MG63 (cell line): ENCODE measurements at places on chromosomes 6 and 20. TPM values are rescaled to one million over a fixed set of nuclear protein-coding genes. Genes with fewer than 3 reads are reported as not detected.

KCNK16 gene
- not detected in 2 replicates for total RNA-seq

DNA sequence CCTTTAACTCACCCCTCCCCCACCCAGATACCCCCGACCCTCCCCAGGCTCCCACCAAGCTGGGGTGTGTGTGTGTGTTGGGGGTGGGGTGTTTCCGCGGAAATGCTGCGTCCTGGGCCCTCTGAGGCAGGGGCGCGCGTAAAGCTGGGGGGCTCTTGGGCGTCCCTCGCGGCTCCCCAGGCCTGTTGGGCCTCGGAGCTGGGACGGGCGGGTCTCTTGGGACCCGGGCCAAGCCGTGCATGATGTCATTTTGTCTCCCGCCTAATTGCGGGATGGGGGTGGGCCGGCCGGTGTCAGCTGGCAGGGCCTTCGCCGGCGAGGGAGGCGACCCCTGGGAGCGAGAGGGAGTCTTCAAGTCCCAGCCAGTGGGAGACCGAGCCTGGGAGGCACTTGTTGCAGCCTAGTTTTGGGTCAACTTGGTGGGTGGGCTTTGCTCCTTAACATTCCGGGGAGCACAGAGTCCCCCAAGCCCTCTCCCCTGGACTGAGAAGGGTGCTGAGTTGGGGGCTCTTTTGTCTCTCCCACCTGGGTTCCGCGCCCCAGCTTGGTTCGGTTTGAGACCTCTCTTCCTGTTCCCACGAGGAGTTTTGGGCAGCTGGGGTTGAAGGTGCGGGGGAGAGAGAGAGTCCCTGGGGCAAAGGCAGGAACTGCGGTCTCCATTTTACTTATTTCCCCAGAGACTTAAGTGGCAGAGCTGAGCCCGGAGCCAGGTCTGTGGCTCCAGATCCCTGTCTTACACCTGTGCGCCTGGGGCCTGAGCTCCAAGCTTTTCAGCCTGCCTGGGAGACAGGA, 623 bp downstream of the MYBL2 start:
- DNase-seq, result peak; percentile 69

- no peak for DNase-seq
These were observed 60.5 kb downstream of the HACE1 start for GRCh38 chr6:104799134-104799657.

GATA5 gene
- 1.6 TPM in 1 of 2 replicates, not detected in the other for total RNA-seq

GRCh38 chr6:83096791-83097190, 29.3 kb downstream of the DOP1A start:
- DNase-seq, result no peak

ELOVL4 gene
- total RNA-seq, result 0.10 and 0.20 TPM in 2 replicates

AURKA gene
- 86.4 and 130 TPM in 2 replicates for total RNA-seq

DNA sequence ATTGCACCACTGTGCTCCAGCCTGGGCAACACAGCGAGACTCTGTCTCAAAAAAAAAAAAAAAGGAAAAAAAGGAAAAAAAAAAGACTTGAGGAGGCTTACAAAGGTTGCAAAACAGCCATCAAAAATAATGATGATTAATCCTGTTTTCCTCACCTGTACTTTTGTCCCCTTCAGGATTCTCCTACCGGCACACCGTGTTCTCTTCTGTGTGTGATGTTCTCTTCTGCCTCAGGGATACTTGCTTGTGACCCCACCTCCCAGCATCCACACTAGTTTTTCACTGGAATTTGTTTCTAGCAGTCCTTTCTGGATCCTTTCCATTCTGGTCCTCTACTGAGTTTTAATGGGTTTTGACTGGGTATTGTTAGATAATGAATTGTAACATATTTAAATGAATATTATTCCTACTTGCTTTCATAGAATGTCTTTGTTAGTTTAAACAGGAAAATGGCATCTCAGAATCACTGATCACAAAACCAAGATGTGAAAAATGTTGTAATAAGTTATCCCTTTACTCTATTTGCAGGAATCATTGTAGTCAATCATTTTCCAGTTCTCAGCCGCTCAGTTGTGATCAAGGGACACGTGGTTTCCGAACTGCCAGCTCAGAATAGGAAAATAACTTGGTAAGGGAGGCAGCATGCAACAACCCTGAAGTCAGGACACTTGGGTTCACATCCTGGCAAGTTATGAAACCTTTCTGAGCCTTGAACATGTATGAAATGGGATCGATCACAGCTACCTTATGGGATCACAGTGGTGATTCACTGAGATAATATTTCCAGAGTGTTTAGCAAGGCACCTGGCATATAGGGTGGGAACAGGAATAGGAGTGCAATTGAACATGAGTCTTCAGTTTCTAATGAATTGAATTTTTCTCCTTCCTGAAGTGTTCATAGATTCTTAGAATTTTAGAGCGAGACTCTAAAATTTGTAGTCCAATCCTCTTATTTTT, 8.5 kb downstream of the C6orf89 start:
- no peak for DNase-seq

DNA sequence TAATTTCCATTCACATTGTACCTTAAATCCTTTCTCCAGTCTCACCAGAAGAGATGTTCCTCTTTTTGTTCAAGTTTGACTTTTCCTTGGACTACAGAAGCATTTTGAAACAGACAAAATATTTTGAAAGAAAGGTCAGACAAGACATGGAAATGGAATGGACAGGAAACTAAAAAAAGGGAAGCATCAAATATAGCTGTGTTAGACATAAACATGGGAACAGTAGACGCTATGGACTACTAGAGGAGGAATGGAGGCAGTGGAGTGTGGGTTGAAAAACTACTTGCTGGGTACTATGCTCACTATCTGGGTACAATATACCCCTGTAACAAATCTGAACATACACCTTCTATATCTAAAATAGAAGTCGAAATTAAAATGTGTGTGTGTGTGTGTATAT, 4.1 kb upstream of the FAM135A start:
- no peak for DNase-seq

NR2E1 gene
- total RNA-seq, result 0.25 TPM in 1 of 2 replicates, not detected in the other

CDSN gene
- total RNA-seq, result not detected in 2 replicates

- DNase-seq, result no peak
These were observed 29.9 kb downstream of the PHACTR2 start for GRCh38 chr6:143707697-143708096.

DNA sequence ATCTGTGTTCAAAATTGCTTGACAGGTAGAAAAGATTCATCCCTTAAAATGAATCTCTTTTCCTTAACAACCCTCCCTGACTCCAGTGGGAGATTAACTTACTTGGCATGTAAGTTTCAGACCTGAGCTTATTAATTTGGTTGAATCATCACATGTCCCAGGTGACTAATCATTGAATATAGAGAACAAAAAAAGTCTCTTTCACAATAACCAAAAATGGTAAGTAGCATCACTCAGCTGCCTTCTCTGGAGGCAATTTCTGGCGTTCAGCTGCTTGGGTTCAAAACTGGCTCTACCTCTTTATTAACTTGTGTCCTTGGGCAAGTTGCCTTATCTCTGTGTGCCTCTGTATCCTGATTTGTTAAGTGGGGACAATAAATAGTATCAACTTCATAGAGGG, 2.9 kb downstream of the C6orf141 start:
- DNase-seq, result no peak

KIF6 gene
- not detected in 2 replicates for total RNA-seq

- no peak for DNase-seq
These were observed 138.8 kb downstream of the HFE start for GRCh38 chr6:26225848-26226578.

DNA sequence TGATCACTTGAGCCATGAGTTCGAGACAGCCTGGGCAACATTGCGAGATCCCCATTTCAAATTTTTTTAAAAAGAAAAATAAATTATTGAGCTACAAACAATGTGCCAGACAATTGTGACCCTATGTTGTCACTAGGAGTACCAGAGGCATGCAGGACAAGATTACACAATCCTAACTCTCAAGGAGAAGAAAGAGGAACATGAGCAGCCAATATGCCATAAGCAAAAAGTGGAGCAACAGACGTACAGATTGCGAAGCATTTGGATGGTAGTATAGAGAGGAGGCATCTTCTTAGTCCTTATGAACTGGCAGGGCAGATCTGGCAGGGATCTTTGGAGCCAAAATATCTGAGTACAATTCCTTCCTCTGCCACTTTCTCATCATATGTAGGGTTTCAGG, 156.4 kb downstream of the OR2B2 start:
- no peak for DNase-seq

GRCh38 chr6:100612094-100612493, 147.4 kb upstream of the SIM1 start:
- no peak for DNase-seq

HLA-DMB gene
- total RNA-seq, result 0.76 and 0.79 TPM in 2 replicates

GRCh38 chr6:139378882-139379341, 4.5 kb upstream of the CITED2 start:
- peak; percentile 23 for DNase-seq

DNA sequence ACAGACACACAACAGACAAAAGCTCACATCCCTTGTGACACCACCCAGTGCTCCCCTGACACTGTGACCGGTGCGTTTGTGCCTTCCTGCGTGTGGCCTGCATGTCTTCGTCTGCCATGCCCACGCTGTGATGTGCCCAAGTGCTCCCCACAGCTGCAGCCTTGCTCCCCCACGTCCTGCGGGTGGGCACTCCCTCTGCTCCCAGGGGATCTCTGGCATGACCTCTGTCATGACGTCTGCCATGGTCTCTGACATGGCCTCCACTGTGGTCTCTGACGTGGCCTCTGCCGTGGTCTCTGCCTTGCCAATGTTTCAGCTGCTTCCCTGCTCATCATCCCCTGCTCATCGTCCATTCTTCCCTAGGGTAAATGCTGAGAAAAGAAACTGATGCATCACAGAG, 200.9 kb downstream of the DLL1 start:
- DNase-seq, result no peak

GRCh38 chr6:95142661-95143335, 434.5 kb upstream of the MANEA start:
- no peak for DNase-seq
